ENCODE measurements at places on chromosomes 1 and 21. TPM values are rescaled to one million over a fixed set of nuclear protein-coding genes. Genes with fewer than 3 reads are reported as not detected.

DNA sequence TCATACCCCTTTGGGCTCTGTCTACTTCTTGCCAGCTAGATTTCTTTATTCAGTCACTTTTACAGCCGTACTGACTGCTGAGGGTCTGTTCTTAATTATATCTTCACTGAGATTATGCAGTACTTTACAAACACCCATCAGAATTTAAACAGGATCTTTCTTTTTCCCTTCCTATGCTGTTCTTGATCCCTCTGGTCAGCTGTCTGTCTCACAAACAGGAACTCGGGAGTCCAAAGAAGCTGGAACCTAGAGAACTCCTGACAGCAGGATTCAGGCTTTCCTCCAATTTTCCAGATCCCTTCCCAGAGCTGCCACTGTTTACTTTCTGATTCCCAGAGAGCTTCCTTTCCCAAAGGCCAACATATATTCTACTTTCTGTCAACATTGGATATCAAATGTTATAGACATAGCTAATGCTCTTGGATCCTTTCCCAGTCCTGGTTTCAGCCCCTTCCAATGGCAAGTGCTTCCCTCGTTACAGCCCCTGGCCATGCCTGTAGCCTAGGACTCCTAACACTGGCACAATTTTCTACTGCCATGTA, 59.5 kb downstream of the ATP2B4 start:
- DNase-seq: no peak

- no peak for DNase-seq
These were observed 6.6 kb upstream of the PLPP3 start for GRCh38 chr1:56585985-56586384.

- no peak for DNase-seq
These were observed 108.0 kb upstream of the ST6GALNAC5 start for GRCh38 chr1:76759171-76759860.

- DNase-seq: no peak
These were observed 8.7 kb downstream of the SELENON start for GRCh38 chr1:25808481-25809244.

GRCh38 chr1:10915594-10915993, 96.9 kb upstream of the TARDBP start:
- DNase-seq: no peak

GRCh38 chr21:18725653-18726052, 322.1 kb upstream of the TMPRSS15 start:
- DNase-seq: no peak

DNA sequence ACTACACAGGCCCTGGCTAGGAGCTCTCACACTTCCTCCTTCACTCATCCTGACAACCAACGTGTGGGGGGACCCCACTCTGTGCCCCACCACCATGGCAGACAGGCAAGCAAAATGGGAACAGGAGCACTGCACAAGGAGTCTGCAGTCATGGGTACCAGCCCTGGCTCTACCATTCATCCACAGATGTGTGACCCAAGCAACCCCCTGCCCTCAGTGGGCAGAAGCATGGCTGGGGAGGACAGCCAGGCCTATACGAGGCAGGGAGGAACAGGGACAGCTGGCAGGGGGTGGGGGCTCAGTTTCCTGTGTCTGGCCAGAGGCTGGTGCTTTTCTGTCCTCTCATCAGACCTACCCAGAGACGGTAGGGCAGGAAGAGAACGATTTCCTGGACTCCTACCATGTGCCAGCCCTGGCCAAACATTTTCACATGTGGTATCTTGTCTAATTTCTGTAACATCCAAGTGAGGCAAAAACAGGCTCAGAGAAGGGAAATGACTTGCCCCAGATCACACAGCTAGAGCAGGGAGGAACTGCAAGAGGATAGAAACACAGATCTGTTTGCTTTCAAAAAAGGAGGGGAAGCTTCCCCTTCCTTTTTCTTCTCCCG, 178.0 kb downstream of the HIVEP3 start:
- DNase-seq: no peak

- no peak for DNase-seq
These were observed 69.3 kb downstream of the RPS6KC1 start for GRCh38 chr1:213120386-213120785.

Gene SLC16A4
- total RNA-seq: 0.13 TPM

Gene S100A9
- total RNA-seq: 1.6 TPM

Gene SPATA21
- total RNA-seq: not detected

Gene HRNR
- total RNA-seq: not detected
